Hematopoietic multipotent progenitor cell treated with erythropoietin and hydrocortisone succinate and interleukin-3 and kit ligand, for 17 days (in vitro differentiated cells): ENCODE measurements at places on chromosomes 16 and 17.

DNA sequence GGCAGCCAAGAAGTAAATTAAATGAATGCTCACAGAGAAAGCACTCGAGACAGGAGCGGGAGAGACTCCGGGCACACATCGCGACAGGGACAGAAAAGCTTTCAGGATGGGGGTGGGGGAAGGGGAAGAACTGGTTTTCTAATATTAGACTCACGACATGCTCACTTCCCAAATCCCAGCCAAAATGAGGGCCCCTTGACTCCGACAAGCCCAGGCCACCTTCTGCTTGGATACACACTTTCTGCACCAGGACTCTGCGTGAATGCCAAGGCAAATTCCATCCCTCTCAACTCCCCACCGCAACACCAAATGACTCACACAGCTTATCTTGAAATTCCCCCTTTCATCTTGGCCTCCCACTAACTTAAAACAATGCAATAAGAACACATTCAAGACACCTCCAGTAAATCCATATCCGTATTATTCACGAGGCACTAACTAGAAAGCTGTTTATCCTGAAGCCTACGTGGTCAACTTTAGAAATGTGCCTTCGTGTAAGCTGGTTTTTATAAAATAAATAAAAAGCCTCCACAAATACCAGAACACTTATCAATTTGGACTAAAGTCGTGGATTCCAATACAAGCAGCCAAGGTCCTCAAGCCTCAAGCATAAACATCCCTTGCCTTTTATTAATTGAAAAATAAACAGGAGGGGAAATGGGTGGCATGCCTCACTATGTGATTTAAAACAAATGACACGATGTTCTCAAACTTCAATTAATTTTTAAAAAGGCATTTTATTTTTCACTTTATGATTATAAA lies 46.1 kb downstream of the NXN start:
- no peak for DNase-seq

DNA sequence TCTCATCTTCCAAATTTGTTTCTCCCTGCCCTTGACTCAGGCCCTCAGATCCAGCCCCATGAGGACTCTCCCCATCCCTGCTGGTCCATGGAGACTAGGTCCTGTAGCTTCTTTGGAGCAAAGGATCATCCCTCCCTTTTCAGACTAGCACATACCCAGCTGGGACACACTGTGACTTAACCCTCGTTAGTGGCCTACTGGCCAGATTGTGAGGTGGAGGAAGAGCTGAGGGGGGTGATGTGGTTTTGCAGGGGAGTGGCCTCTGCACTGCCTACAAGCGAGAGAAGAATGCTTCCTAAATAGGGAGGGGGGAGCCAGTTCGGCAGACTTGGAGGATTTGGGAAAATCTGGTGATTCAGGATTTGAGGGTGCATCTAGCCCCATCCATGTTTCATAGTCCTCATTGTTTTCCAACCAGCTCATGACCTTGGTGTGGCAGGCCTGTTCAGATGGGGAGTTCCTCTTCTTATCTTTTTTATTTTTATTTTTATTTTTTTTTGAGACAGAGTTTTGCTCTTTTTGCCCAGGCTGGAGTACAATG lies 47.8 kb upstream of the SLC47A1 start:
- no peak for DNase-seq

DNA sequence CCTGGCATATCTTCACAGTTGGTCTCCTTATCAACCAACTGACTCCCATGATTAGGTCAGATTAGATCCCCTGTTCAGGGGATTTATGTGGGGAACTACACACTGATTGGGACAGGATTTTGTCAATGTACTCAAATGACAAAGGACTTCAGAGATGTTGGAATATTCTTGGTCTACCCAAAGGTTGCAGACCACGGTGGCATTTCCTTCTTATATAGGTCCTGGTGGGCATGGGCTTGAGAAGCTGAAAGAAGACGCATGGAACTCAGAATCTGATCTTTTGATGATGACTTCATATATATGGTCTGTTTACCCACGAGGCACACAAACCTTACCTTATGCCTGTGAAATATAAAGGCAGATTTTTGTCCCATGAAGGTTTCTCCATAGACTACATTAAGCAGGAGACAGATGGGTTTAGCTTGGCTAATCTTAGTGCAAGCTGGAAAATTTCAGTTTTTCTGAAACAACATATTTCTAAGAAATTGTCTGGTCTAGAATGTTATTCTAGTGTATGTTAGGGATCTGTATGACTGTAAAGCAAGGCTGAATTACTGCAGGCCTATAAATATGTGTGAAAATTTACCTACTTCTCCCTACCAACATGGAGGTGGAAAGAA lies 33.5 kb downstream of the HLF start:
- no peak for DNase-seq

GRCh38 chr16:30533748-30534367 lies 800 bp downstream of the ZNF747 start:
- peak; percentile 18 for DNase-seq

- DNase-seq = no peak
These were observed 4.4 kb downstream of the HAPSTR1 start for GRCh38 chr16:9095656-9096397.

DNA sequence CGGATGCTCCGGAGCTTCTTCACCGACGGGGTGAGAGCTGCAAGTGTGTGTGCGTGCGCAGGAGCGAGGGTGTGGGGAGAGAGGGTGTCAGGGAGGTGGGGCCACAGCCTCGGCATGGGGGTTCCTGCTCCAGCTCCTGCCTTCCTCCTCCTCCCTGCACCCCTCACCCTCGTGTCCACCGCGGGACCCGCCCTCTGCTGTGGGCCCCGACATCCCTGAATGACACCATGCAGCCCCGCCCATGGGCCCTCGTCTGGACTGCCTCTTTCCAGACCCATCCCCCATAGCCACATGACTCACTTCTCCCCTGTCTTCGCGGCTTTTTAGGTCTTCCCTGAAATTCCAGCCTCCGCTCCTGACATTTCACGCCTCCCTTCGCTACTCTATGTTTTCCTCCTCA lies 41.6 kb downstream of the ARHGAP23 start:
- no peak for DNase-seq

- DNase-seq = no peak
These were observed 86.4 kb upstream of the MYOCD start for GRCh38 chr17:12579288-12579687.

DNA sequence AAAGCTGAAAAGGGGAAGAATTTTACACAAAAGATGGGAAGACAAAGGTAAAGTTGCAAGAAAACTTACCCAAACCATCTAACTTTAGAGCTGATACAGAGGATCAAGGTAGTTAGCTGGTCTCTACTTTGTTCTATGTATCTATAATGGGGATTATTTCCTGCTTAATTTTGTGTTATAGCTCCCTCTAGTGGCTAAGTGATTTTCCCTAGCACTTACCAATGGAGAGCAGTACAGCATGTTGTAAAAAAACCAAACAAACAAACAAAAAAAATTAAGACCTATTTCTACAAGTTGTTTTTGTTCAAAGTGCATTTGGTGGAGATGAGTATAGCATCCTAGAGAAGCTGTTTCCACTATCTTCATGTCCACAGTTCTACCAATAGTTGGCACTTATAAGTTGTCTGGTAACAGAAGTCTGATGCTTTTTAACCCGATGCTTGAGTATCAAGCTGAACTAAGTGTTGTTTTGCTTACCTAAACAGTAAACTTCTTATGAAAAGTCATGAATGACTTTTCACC lies 7.5 kb downstream of the SRSF1 start:
- peak; percentile 88 for DNase-seq

DNA sequence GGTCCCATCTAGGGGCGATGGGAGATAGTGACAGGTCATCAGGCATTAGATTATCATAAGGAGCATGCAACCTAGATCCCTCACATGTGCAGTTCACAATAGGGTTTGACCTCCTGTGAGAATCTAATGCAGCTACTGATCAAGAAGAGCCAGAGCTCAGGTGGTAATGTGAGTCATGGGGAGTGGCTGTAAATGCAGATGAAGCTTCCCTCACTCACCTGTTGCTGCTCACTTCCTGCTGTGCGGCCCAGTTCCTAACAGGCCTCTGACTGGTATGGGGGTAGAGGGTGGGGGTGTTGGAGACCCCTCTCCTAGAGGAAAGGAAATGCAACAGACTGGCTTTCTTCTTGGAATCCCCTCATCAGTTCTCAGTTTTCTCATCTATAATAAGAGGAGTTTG lies 131.4 kb downstream of the CA10 start:
- no peak for DNase-seq

- DNase-seq = no peak
These were observed 23.1 kb upstream of the DHRS13 start for GRCh38 chr17:28925912-28926365.

- DNase-seq = peak; percentile 89
These were observed 7.5 kb downstream of the EIF1 start for GRCh38 chr17:41695954-41696757.
